Stimulated activated CD8-positive, alpha-beta memory T cell treated with anti-CD3 and anti-CD28 coated beads, Interleukin-7, amount 100 ng/mL, for 1 hour (primary cell): ENCODE measurements at places on chromosomes 4 and X.

DNA sequence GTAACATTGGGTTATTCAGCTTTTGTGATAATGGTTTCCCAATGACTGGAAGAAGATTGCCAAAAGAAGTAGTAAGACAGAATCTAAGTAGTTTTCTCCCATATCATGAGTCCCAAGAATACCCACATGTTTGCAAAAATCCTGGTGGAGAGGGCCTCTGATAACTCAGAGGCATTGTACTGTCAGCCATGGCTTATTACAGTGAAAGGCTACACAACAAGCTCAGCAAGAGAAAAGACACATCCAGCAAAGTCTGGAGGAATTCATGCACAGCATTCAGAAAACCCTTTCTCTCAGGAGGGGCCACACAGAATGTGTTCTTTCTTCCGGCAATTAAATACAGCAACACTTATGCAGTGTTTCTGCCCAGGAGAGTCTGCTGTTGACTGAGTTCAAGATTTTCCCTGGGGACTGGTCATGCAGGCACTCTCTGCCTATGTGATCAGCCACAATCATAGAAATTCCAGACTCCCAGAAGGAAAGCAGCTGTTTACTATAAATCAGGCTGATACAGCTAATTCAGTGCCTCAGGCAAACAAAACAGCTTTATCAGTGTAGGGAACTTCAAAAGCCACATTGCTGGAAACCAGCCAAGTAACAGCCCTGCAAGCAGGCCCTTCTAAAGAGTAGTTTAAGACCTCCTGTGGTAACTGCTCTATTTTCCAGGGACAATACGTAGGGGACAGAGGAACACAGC, 937.1 kb downstream of the CCSER1 start:
- DNase-seq: no peak

DNA sequence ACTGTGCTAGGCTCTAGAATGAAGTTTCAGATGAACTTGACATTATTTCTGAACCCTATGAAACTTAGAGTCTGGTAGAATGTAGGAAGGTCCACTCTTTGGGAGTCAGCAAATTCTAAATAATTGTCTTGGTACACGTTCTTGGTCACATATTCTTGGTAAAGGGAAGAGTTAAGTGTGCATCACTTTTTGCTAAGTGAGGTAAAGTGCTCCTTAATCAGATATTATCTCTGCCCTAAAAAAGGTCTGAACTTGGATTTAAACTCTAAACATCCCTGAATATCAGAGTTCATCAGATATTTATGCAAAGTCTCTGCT, 7.2 kb downstream of the OCIAD2 start:
- DNase-seq: no peak

DNA sequence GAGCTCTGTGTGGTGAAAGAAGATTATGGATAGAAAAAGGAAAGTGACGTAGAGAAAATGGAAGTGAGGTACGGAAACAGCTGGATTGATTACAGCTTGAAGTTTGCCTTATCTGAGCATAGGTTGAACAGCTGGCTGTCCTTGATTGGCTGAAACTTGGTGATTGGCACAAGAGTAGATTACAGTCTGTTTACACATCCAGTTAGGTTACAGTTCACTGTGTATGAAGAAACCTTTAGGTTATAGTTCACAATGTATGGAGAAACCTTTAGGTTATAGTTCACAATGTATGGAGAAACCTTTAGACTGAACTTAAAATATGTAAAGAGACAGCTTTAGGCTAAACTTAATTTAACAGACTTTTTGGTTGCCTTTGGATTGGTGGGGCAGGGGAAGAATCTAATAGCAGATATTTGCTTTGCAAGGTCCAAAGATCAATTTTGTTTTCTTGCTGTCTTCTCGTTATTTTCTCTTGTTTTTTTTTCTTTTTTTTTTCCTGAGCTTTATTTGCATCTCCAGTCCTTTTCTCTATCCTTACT, 15.6 kb upstream of the ART3 start:
- DNase-seq: no peak

GRCh38 chr4:36320117-36320896, 38.9 kb downstream of the DTHD1 start:
- DNase-seq: no peak

DNA sequence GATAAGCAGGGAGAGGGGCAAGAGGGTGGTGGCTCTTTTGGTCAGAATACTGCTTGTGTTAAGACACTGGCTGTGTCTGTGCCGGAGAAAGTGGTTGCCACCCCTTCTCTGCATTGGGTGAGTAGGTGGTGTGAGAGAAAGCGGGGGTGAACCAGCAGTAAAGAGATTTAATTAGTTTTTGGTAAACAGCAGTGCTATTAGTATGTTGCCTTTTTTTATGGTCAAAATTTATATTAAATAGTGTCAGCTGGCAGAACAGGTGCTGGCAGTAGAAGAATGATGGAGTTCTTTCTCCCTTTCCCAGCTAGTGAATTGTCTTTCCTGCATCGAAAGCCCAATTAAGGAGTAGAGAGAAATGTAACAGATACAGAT, 181.6 kb downstream of the LARP7 start:
- DNase-seq: no peak

GRCh38 chr4:52099860-52100461, 48.9 kb downstream of the SPATA18 start:
- no peak for DNase-seq

- DNase-seq: no peak
These were observed 76.4 kb downstream of the CBLL2 start for GRCh38 chrX:22349116-22349515.

DNA sequence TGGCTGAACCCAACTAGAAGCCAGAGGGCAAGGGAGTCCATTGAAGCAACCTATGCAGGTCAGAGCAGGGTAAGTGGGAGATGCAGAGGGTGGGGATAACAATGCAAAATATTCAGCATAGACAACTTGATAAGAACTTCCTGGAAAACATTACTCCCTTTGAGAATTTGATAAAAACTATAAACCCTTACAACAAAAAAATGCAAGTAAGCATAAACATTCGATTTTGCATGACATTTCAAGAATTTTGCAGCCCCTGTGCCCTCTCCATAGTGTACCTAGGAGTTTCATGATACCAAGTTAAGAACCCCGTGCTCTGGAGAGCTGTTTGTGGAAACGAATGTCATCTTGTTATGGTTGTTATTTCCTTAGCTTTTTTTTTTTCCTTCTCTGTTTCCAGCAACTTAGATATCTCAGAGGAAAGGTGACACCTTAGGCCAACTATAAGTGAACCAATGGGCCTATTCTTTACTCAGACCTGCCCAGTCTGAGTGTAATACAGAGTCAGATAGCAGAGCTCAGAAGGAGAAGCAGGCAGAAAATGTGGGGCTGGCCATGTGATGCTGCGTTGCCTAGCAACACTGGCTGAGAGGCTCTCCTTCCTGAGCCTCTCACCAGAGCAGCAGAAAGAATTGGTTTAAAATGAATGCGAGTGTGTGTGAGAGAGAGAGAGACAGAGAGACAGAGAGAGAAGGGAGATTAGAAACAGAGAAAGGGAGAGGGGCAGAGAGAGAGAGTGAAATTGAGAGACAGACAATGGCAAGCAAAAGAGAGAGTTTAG, 36.7 kb upstream of the GABRQ start:
- no peak for DNase-seq

- no peak for DNase-seq
These were observed 4.9 kb downstream of the SEL1L3 start for GRCh38 chr4:25857851-25858400.

GRCh38 chr4:8776366-8776765, 95.3 kb downstream of the HMX1 start:
- DNase-seq: no peak

DNA sequence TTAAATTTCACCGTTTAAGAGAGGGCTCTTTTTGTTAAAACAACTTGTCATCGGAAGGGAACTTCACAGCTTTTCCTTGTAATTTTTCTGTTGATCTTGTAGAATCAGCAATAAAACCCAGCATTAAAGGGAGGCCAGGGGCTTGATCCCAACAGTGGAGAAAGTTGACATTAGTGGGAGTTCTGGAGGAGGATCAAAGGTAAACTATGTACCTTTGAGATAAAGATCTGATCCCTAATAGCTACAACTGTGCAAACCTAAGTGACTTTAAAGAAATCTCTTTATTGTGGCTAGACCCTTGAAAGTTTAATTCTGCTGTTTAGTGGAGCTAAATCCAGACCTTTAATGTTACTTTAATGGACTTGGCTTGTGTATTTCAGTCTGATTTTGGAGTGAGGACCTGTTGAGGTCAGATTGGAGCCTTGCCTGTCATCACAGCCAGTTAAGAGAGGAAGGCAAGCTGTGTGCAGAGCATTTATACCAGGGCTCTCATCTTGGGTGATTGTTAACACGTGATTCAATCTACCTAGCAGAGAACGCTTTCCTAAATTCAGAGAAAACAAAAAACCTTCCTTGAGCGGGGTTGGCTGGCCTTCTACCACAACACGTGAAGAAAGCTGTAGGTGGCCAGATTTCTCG, 1.7 kb downstream of the DOCK11 start:
- DNase-seq: no peak

GRCh38 chr4:10092481-10093270, 23.9 kb downstream of the WDR1 start:
- no peak for DNase-seq

- no peak for DNase-seq
These were observed 909.2 kb upstream of the PRKX start for GRCh38 chrX:4622486-4623167.

DNA sequence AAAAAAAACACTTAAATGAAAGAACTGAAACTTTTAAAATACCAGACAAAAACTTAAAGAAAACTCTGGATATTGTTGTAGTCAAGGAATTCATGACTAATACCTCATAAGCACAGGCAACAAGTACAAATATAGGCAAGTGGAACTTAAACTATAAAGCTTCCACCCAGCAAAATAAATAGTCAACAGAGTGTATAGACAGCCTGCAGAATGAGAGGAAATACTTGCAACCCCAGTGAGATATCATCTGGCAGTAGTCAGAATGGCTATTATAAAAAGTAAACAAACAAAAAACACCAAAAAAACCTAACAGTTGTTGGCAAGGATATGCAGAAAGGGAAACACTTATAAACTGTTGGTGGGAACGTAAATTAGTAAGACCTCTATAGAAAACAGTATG, 9.6 kb upstream of the RPS6KA6 start:
- DNase-seq: no peak

GRCh38 chr4:105147553-105148161, 981 bp downstream of the TET2 start:
- no peak for DNase-seq

GRCh38 chr4:158817562-158818296, 48.9 kb downstream of the FNIP2 start:
- no peak for DNase-seq

- DNase-seq: no peak
These were observed 67.1 kb downstream of the PRDM5 start for GRCh38 chr4:120855307-120856001.

DNA sequence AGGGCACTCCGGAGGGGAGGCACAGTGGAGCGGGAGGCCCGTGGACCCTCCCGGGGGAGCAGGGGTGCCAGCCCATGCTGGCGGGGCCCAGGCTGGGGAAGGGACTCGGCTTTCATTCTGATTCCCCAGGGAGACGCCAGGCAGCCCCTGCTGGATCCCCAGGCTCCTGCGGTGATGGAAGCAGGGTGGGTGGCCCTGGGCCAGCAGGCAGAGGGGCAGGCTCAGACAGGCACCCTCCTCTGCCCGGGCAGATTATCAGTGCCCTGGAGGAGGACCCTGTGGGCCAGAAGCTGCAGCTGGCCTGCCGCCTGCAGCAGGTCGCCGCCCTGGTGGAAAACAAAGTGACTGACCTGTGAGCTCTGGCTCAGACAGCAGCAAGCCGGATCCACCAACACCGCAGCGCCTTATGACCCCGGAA, 2.1 kb upstream of the SRPK3 start:
- no peak for DNase-seq

DNA sequence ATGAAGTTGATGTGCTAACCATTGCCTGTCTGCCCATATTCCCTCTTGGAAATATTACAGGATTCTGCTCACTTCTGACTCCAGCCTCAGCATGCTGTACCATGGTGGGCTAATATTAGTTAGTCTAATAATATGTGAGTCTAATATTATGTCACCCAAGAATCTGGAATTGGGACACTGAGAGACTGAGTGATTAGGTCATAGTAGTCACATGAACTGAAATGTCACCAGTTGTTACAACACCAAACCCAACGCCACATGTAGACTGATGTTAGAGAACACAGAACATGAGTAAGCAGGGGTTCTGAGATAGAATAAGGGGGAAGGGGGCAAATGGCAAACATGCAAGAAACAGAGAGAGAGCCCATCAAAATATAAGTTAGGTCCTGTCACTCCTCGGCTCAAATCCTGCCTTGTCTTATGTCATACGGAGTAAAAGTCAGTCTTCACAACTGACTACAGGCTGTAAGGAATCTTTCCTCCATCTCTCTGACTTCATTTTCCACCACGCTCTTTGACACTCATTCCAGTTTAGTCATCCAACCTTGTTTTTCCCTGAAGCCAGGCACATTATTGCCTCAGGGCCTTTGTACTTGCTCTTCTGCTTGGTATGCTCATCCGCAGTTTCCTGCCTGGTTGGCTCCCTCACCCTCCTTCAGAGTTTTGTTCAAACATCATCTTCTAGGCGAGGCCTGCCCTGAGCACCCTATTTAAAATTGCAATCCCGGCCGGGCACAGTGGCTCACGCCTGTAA, 9.6 kb upstream of the SLAIN2 start:
- DNase-seq: no peak

DNA sequence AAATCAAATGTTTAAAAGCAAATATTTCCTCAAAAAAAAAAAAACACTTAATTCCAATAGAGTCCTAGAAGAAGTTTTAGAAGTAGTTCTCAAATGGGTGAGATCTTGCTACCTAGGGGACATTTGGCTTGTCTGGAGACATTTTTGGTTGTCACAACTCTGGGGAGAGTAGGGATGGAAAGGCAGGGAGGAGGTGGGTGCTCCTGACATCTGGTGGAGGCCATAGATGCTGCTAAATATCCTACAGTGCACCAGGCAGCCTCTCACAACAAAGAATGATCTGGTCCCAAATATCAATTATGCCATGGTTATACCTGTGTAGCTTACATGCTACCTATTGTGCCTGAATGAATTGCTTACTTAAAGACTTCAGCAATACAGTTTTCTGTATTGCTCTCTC, 46.8 kb downstream of the CPE start:
- DNase-seq: no peak

DNA sequence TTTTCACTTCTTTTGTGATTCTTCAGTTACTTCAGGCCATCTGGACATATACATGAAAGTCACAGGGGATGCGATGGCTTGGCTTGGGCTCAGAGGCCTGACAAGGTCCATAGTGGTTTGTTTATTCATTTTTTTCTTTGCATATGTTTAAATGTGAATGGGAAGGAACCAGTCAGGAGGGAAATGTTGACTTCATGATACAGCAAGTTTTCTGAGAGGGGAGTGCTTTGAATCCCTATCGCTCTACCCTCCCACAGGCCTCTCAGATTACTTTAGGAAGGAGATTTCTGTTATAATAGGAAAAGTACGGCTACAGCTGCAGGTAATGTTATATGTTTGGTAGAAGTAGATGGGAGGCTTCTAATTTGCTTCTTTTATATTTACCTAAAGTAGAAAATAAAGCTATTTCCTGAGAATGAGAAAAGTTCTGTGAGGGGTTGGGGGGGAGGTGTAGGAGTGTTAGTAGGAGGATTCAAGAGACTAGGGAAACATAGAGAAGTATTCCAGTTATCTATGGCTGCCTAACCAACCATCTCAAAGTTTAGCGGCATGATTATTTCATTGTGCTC, 322.9 kb downstream of the RAPGEF2 start:
- no peak for DNase-seq
